ENCODE measurements at places on chromosomes 4 and X. TPM values are rescaled to one million over a fixed set of nuclear protein-coding genes. Genes with fewer than 3 reads are reported as not detected.

The C1GALT1C1 gene
- 21.2 TPM for total RNA-seq

The VCX2 gene
- not detected for total RNA-seq

The CPZ gene
- 1.6 TPM for total RNA-seq

The NAP1L2 gene
- total RNA-seq, result 0.29 TPM

The SEC24D gene
- 177 TPM for total RNA-seq

The ADGRG4 gene
- not detected for total RNA-seq

The SPACA5B gene
- not detected for total RNA-seq

The SSX4B gene
- total RNA-seq, result not detected

The TMEM31 gene
- not detected for total RNA-seq

The CYSLTR1 gene
- 0.29 TPM for total RNA-seq

The ARHGEF38 gene
- total RNA-seq, result not detected

The GDPD2 gene
- total RNA-seq, result not detected

The PABPC5 gene
- not detected for total RNA-seq

The PNCK gene
- total RNA-seq, result not detected

The CSAG2 gene
- total RNA-seq, result not detected

The NKX3-2 gene
- total RNA-seq, result 0.22 TPM

Data from placental pericyte (primary cell).